ENCODE measurements at places on chromosomes 11 and 22. TPM values are rescaled to one million over a fixed set of nuclear protein-coding genes. Genes with fewer than 3 reads are reported as not detected.

PRG3 gene
- not detected for total RNA-seq

TENM4 gene
- 16.5 TPM for total RNA-seq

RFPL3 gene
- not detected for total RNA-seq

RFPL1 gene
- not detected for total RNA-seq

FAM111B gene
- 0.89 TPM for total RNA-seq

UPK2 gene
- not detected for total RNA-seq

- DNase-seq, result no peak
Observed at GRCh38 chr11:9787260-9787659, 123.4 kb downstream of the SWAP70 start.

DNA sequence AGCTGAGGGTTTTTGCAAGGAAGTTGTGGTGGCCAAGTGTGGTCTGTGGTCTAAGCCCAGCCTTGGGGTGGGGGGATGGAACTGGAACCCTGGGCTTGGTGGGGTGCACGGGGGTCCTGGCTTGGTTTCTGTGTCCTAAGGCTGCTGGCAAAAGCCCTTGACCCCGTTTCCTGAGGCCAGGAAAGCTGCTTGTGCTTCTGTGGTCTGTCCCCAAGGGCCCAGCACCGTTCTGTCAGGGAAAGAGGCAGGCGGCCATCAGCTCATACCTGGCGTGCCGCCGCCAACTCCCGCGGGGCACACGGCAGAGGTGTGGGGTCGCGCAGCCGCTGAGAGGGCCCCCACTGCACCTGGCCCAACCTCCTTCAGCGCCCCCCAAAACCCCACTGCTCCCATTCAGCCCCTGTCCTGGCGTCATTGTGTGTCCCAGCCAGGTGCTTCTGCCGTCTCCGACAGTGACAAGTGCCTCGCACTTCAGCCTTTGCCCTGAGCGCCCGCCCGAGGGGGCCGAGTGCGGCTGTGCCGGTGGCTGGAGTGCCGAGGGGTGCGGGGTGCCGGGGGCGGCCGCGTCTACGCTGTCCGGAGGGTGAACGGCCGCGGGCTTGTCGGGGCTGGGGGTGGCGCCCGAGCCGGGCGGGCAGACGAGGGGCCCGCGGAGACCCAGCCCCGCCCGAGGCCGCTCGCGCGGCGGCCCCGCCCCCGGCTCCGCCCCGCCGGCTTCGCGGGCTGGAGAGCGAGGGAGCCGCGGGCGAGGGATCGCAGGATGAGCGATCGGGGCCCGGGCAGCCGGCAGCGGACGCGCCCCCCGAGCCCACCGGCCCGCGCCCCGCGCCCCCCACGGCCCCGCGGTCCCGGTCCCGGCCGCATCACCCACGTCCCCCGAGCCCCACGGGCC lies at the start of gene CNIH2:
TSS of gene CNIH2 (plus strand) at position 705 of the 892 bp plus-strand sequence. CDS start 282 bp downstream, outside the sequence.
- DNase-seq, result no peak

DNA sequence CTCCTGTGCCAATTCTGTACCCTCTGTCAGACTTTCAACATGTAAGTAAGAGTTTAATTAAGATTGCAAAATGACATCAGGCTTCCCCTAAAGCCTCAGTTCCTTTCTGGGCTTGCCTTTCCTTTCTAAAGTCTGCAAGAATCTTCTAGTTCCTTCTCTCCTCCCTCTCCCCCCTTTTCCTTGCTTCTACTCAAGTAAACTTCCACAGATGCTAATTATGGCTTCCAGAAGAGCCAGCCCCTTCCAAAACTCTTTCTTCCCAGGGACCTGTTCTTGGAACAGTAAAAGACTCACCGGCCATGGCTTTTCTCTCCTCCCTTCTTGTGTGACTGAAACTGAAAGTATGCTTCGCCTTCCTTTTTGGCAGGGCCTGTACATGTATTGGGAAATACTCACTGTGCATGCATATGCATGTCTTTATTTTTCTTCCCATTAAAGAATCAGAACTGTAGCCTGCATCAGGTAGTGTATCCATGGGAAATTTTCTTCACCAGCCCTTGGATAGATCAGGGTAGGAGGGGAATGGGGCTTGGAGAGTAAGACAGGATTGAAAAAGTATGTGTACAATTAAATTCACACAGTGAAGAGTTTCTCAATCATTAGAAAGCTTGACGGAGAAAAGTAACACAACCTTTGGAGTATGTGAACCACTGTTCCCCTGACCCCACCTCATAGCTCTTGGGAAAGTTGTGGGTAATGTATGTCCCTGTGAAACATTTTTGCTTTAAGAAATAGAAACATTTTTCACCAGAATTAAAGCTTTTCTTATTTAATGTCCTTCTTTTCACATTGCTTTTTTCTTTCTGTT lies at the start of gene CASP1:
TSS of gene CASP1 (minus strand) at position 332 of the 808 bp plus-strand sequence. CDS start at position 301, 31 bp downstream.
- no peak for DNase-seq

DNA sequence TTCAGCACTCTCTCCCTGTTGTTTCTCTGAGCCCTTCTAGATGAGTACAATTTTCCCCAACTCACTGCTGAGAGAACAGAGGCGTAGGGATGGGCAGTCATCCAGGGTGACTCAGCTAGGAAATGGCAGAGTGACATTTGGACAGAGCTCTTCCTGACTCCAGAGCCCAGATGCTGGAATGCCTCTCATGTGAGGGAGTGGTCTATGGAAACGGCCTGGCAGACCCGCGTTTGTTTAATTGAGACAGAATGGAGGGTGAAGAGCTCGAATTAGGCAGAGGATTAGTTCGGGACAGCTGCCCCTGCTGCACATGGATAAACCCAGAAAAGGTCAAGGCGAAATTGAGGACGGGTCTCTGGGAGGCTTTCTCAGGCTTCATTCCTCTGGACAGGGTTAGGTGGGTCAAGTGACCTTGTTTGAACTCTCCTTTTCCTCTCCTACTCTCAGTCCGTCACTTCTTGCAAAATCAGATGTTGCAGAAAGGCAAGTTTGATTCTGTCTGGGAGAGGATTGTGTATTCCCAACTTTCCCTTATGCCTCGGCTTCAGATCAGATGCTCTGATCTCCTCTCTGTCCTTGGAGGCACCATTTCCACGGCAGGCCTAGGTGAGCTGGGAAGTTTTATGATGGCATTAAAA lies 7.6 kb upstream of the LMO2 start:
- DNase-seq, result peak; percentile 87

GRCh38 chr11:10749476-10749875 lies 1.6 kb upstream of the CTR9 start:
- no peak for DNase-seq

- no peak for DNase-seq
Observed at GRCh38 chr22:34760276-34761008, 305.5 kb upstream of the ISX start.

DNA sequence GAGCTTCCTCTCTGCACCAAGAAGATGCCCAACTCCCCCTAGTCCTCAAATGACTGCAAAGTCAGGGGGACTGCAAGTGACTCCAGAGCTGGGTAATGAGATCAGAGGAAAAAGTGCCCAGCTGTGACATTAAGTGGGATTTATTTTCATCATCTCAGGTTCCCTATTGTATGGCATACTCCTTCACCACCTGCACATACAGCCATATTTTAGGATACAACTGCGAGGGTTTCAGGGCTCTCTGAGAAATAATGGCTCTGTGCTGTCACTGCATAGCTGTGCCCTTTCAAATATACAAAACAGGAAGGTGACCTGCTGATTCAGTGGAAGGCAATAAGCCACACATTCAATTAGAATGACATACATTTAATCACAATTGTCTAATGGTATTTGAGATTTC lies 45.6 kb upstream of the PLET1 start:
- no peak for DNase-seq

- no peak for DNase-seq
Observed at GRCh38 chr11:67117176-67117575, 1.9 kb upstream of the KDM2A start.

GRCh38 chr11:88059326-88059725 lies 115.9 kb downstream of the RAB38 start:
- no peak for DNase-seq

DNA sequence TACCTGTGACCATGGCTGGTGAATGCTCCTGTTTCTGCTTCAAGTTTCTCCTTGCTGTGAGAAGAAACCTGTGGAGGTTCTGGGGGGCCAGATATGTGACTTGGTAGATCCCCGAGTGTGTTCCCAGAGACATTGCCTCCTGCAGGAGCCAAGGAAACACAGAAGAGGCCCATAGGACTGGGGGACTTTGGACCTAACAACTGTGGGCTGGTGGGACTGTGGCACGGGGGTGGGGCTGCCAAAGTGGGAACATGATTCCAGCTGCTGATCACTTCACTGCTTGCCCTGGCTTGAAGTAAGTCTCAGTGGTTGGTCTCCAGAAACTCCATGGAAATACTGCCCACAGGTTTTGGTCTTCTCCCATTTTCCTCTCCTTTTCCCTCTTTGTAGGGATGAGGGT lies 4.1 kb upstream of the NR1H3 start:
- DNase-seq, result no peak

- no peak for DNase-seq
Observed at GRCh38 chr11:34640050-34640923, 19.4 kb downstream of the EHF start.

DNA sequence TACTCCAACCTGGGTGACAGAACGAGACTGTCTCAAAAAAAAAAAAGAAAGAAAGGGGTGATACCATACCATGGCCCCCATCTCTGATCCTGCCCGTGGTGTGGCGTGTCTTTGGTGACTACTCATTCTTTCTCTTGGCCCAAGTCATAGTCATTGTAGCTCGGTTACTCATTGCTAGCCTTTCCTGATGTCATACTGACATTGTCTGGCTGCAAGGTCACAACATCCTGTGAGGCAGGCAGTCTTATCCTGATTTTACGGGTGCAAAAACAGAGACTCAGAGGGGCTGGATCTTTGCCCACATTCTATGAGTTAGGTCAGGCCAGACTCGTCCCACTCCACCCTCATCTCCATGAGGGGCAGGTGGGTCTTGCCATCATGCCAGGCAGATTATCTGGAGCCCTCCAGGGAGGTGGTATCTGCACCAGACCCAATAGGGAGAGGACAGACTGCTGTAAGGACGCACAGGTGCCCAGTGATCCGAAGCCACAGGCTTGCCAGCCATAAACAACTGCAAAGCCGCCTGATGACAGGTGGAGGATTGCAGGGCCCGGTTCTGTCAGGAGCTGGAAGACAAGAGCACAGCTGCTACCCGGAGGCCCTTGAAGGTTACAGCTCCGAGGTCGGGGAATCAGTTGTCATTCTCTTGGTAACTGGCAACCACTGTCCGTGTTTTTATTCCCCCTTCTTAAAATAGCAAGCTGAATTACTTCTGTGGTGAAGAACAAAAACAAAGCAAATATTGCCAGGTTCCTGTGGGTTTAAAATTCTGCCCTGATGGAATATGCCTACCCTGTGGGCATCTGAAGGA lies 13.8 kb downstream of the TOM1 start:
- DNase-seq, result no peak

GRCh38 chr11:68213135-68213515 lies at the start of gene KMT5B:
Gene KMT5B, minus strand, starts transcription at chr11:68213296. Its CDS starts 23,220 bp downstream, at chr11:68190076.
- DNase-seq, result peak; percentile 83

- no peak for DNase-seq
Observed at GRCh38 chr11:54558919-54559318, 44.9 kb downstream of the OR4C46 start.

DNA sequence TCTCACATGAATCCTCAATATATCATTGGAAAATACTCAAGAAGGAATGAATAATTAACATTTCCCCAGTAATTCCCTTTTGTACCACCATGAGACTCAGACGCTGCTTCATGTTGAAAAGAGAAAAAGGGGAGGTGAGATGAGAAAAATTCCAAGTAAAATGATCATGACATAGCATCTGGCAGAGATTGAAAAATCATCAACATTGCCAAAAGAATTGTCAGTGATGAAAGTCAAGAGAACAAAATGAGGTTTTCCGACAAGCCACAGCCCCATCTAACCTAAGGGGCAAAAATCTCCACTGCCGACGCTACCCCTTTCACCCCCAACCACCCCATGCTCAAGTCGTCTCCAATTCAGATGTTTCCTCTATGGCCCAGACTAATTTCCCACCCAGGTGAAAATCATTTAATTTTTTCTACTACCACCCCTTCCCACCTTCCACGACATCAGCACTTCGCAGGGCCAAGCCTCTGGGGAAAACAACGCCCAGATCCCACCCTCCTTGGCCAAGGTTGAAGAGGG lies 1.2 kb downstream of the RAB6A start:
- no peak for DNase-seq

DNA sequence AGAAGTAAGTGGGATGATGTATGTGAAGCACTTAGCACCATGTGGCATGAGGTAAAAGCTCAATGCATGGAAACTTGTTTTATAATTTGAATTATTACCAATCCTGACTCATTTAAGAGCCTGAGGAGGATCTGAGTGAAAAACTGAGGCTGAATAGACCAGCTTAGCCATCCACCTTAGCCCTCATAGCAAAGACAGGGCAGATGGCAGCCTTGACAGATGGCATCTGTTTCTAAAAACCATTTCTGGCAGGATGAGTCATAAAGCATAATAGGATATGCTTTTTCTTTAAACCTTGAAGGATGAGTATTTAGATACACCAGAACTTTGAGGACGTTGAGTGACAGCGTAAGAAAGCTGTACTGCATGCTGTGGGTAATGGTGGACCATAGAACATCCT lies 61.0 kb upstream of the NAV2 start:
- no peak for DNase-seq

GRCh38 chr11:130124096-130124495 lies 35.5 kb upstream of the ST14 start:
- no peak for DNase-seq

GRCh38 chr11:61713906-61714305 lies 33.7 kb downstream of the DAGLA start:
- DNase-seq, result no peak

GRCh38 chr11:18650859-18651557 lies 16.9 kb upstream of the SPTY2D1 start:
- no peak for DNase-seq

Measured in sciatic nerve (tissue), 2 donors.